Upper lobe of right lung (tissue), 1 donor: ENCODE measurements at places on chromosomes 7 and 10. TPM values are rescaled to one million over a fixed set of nuclear protein-coding genes. Genes with fewer than 3 reads are reported as not detected.

The LRRD1 gene
- total RNA-seq: not detected

The RADIL gene
- total RNA-seq: 7.3 TPM

GRCh38 chr10:50832171-50832751 lies 53.2 kb downstream of the A1CF start:
- H3K36me3 ChIP-seq: no peaks in the 10 kb centered on the region
- H3K4me3 ChIP-seq: no peak overlapping the region
- no peak for DNase-seq
- no peaks in the 10 kb centered on the region for H3K4me1 ChIP-seq
- no peak overlapping the region for H3K27ac ChIP-seq

- H3K27me3 ChIP-seq: no peaks in the 10 kb centered on the region
- H3K4me3 ChIP-seq: no peak overlapping the region
- no peak for DNase-seq
- no peaks in the 10 kb centered on the region for H3K4me1 ChIP-seq
These were observed 25.1 kb downstream of the HDAC9 start for GRCh38 chr7:18520450-18521235.

DNA sequence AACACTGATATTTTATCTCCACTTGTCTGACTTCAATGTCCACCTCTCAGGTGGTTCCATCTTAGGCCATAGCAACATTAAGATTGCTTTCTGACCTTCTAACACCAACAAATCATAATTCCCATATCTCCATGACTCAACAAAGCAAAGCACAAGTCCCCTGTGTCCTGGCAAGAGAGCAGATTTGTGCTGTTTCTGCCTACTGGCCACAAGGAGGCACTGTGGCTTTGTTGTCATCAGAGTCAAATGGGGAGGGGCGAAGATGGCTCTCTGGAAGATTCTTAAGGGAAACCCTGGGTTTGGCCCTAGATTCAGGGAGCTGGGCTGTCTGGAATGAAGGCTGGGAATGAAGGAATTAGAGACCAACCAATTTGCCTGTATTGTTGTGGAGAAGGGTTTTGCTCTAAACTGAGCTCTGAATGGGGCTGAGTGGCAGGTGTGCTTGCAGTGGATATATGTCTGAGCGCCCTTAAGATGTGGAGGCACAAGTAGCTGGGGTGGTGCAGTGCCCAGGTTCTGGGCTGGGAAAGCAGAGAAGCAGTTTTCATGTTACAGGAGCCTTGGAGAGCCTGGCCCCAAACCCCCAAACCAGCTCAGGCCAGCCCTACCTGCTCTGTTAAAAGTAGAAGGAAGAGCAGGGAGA lies 154.8 kb upstream of the PRSS58 start:
- no peak overlapping the region for H3K27ac ChIP-seq
- no peak overlapping the region for H3K4me3 ChIP-seq
- no peaks in the 10 kb centered on the region for H3K4me1 ChIP-seq
- H3K36me3 ChIP-seq: no peaks in the 10 kb centered on the region
